Effector memory CD8-positive, alpha-beta T cell (primary cell): ENCODE measurements at places on chromosomes 2 and 18.
A peak's percentile ranks its signal among the peaks of the same experiment; 100 is the strongest.

- peaks cover 3% of the 10 kb centered on the region for H3K4me1 ChIP-seq
- no peaks in the 10 kb centered on the region for H3K36me3 ChIP-seq
- peaks cover 16% of the 10 kb centered on the region for H3K27me3 ChIP-seq
- H3K4me3 ChIP-seq: no peak overlapping the region
Observed at GRCh38 chr2:226491112-226491511, 308.5 kb downstream of the IRS1 start.

DNA sequence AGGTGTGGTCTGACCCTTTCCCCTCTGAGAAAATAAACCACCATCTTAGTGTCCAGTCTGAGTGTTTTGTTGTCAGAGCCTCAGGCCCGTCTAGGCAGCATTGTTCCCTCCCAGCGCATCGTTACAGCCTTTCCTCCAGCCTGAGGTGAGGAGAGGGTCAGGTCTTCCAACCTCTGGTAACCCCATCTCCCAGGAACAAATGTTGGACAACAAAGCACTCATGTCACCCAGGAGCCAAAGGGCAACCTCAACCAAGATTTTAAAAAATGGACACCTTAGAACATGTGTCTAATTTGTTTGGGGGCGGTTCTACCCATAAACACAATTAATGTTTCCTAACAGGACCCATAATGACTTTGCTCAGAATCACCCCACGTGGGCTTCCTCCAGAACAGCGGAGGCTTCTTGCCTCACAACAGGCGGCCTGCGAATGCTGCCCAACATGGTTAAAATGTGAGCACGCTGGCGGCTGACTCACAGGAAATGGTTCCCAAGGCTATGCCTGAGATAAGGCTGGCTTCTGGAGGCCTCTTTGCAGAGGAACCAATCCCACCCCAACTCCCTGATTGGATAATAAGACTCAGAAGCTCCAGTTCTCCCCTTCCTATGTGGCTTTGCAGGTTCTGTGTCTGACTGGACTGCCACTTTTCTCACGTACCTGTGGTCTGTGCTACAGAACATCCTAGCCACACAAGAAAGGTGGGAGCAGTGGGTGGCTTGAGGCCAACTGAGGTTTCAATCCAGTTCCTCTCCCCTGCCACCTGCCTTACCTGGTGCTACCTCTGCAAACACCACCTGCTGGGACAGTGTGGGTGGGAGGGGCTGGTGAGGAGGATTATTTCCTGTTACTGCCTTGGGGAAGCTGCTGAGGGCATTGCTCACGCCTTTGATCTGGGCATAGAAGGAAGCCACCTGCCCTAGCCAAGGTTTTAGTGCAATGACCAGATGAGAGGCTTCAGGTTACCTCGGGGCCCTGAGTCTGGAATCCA is 108.8 kb downstream of the B3GNT2 start:
- peaks cover 7% of the 10 kb centered on the region for H3K36me3 ChIP-seq
- H3K27ac ChIP-seq: peak overlapping the region; percentile 97
- peaks cover 74% of the 10 kb centered on the region for H3K4me1 ChIP-seq
- no peaks in the 10 kb centered on the region for H3K27me3 ChIP-seq
- DNase-seq: peak; percentile 43
- H3K4me3 ChIP-seq: peak overlapping the region; percentile 81

GRCh38 chr2:4391013-4391412 is 687.6 kb downstream of the DCDC2C start:
- no peak overlapping the region for H3K27ac ChIP-seq
- H3K27me3 ChIP-seq: no peaks in the 10 kb centered on the region
- no peak overlapping the region for H3K4me3 ChIP-seq

- H3K4me1 ChIP-seq: no peaks in the 10 kb centered on the region
- no peaks in the 10 kb centered on the region for H3K36me3 ChIP-seq
- H3K27me3 ChIP-seq: peaks cover 44% of the 10 kb centered on the region
- H3K4me3 ChIP-seq: no peak overlapping the region
- H3K27ac ChIP-seq: no peak overlapping the region
Observed at GRCh38 chr18:47795434-47795814, 135.0 kb downstream of the SMAD2 start.

GRCh38 chr18:27188309-27188708 is 3.2 kb upstream of the CHST9 start:
- H3K27me3 ChIP-seq: peaks cover 21% of the 10 kb centered on the region
- no peaks in the 10 kb centered on the region for H3K36me3 ChIP-seq
- no peak for DNase-seq
- no peaks in the 10 kb centered on the region for H3K4me1 ChIP-seq
- no peak overlapping the region for H3K4me3 ChIP-seq
- H3K27ac ChIP-seq: no peak overlapping the region

GRCh38 chr2:97645112-97645694 is 659 bp upstream of the COX5B start:
- H3K36me3 ChIP-seq: peaks cover 37% of the 10 kb centered on the region
- peaks cover under 1% of the 10 kb centered on the region for H3K27me3 ChIP-seq
- DNase-seq: no peak
- H3K4me3 ChIP-seq: peak overlapping the region; percentile 91

DNA sequence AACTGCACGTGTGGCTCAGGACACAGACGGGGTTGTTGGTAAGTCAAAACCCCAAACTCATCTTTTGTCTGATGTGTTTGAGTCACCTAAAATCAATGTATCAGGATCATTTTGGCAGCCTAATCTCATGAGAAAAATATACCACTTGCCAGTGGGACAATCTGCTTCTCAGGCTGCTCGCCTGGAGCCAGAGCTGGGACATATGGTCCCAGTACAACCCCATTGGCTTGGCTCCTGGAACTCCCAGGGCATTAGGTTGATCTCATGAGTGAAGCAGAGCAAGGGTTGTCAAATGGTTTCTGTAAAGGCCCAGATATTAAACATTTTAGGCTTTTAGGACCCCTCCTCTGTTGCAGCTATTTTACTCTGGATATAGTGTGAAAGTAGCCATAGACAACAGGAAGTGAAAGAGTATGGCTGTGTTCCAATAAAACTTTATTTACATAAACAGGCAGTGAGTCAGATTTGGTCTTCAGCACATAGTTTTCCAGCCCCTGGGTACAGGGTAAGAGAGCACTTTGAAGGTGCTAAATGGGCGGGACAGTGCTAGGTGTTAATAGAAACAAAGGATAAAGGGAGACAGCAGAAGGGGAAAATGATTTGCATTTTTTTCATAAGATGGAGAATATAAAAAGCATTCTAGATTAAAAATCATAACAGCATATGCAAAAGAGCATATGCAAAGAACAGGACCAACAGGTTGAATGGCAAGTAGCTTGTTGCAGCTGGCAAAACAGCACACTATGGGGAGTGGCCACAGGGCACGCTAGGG is 290.8 kb downstream of the KCNS3 start:
- H3K27me3 ChIP-seq: peaks cover 10% of the 10 kb centered on the region
- H3K4me3 ChIP-seq: no peak overlapping the region
- no peaks in the 10 kb centered on the region for H3K36me3 ChIP-seq
- no peaks in the 10 kb centered on the region for H3K4me1 ChIP-seq
- no peak overlapping the region for H3K27ac ChIP-seq

DNA sequence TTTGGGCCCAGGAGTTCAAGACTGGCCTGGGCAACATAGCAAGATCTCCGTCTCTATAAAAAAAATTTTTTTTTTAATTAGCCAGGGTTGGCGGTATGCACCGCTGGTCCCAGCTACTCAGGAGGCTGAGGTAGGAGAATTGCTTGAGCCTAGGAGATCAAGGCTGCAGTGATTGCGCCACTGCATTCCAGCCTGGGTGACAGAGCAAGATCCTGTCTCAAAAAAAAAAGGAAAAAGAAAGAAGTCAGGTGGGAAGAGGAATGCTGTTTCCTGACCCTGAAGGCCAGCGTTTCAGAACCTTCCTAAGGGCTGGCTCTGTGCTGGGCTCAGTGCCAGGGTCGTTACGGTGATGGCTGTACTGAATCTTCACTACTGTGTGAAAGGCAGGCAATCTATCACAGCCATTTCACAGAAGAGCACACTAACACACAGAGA is 35.0 kb upstream of the AGAP1 start:
- peaks cover 39% of the 10 kb centered on the region for H3K27me3 ChIP-seq
- H3K4me3 ChIP-seq: no peak overlapping the region
- no peak for DNase-seq
- H3K4me1 ChIP-seq: no peaks in the 10 kb centered on the region
- H3K27ac ChIP-seq: no peak overlapping the region

DNA sequence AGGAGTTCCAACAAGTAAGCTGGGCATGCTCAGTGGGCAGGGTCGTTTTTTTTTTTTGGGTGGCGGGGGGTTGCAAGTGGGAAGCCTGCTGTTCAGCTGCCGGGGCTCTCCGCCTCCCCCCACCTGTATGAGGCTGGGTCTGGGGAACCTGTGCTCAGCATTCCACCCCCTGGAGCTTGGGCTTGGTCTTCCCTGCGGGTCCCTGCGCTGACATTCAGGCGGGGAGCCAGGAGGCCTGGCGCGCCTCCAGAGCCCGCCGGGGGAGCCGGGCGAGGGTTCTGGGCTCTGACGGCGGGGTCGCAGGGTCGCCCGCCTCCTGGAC is 822 bp upstream of the GPD2 start:
- H3K4me3 ChIP-seq: peak overlapping the region; percentile 93
- H3K27ac ChIP-seq: peak overlapping the region; percentile 95
- DNase-seq: no peak
- H3K4me1 ChIP-seq: peaks cover 25% of the 10 kb centered on the region
- H3K36me3 ChIP-seq: peaks cover 4% of the 10 kb centered on the region

DNA sequence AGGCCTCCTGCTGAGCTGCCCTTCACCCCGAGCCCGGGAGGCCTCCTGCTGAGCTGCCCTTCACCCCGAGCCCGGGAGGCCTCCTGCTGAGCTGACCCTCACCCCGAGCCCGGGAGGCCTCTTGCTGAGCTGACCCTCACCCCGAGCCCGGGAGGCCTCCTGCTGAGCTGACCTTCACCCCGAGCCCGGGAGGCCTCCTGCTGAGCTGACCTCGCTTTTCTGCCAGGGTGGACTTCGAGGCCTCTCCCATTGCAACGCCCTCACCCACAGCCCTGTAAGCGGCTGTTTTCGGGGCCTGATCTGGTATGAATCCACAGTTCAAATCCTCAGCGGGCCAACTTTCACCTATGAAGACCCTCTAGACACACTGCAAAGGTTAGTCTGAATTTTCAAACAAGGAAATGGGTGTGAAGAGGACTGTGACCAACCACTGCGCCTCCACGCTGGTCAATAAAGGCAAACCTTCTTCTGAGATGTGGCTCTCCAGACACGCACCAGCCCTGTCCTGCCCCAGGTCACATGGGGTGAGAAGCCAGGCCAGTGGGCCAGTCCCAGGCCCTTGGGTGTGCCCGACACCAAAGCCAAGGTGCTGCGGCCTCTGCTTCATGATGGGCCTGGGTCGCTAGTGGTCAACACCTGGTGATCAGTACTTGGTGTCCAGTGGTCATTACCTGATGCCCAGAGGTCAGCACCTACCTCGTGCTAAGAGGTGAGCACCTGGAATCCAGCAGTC is 225.1 kb upstream of the SALL3 start:
- no peaks in the 10 kb centered on the region for H3K27me3 ChIP-seq
- no peak for DNase-seq
- H3K27ac ChIP-seq: no peak overlapping the region
- H3K4me3 ChIP-seq: no peak overlapping the region

DNA sequence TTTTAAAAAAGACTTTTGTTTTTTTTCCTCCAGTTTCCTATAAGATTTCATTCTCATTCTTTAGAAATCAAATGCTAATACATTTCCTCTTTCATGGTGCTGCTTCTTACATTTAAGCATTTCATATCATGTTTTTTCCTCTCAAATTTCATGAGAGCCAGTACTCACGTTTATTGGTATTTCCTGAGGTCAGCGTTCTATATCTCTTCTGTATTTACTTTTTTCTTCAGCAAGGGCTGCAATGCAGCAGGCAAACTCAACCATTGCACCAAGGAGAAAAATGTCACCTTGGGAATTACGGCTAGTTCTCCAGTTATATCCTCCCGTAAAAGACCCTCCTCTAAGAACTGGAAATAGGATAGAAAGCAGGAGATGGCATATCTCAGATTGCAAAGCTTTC is 32.4 kb downstream of the UPP2 start:
- no peak overlapping the region for H3K27ac ChIP-seq
- H3K4me1 ChIP-seq: no peaks in the 10 kb centered on the region
- no peak overlapping the region for H3K4me3 ChIP-seq
- peaks cover 10% of the 10 kb centered on the region for H3K27me3 ChIP-seq
- no peaks in the 10 kb centered on the region for H3K36me3 ChIP-seq

GRCh38 chr2:240468303-240469238 is 33.1 kb downstream of the GPC1 start:
- H3K36me3 ChIP-seq: peaks cover 6% of the 10 kb centered on the region
- DNase-seq: no peak
- H3K27ac ChIP-seq: no peak overlapping the region
- no peak overlapping the region for H3K4me3 ChIP-seq
- H3K4me1 ChIP-seq: no peaks in the 10 kb centered on the region
- no peaks in the 10 kb centered on the region for H3K27me3 ChIP-seq

- no peak overlapping the region for H3K4me3 ChIP-seq
- no peaks in the 10 kb centered on the region for H3K4me1 ChIP-seq
- peaks cover 32% of the 10 kb centered on the region for H3K27me3 ChIP-seq
Observed at GRCh38 chr18:2303517-2304238, 267.6 kb downstream of the METTL4 start.

DNA sequence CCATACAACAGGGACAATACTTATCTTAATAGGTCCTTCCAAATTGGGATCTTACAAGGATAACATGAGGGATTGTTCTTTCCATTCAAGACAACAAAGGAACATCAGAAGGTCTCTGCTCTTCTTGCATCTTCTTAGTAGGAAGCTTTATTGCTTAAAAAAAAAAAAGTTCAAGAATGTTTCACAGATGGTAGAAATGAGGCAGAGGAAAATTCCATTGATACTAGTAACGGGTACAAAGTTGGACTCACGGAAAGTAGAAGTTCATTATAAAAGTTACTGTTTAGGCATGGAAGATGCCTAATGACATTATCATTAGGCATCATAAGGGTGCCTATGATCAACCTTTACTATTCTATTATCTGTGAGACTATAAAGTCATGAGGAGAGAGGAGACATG is 136.2 kb downstream of the LAMA3 start:
- H3K27me3 ChIP-seq: peaks cover 12% of the 10 kb centered on the region
- H3K27ac ChIP-seq: no peak overlapping the region
- H3K36me3 ChIP-seq: no peaks in the 10 kb centered on the region
- H3K4me1 ChIP-seq: peaks cover 12% of the 10 kb centered on the region
- no peak for DNase-seq
- no peak overlapping the region for H3K4me3 ChIP-seq

- no peaks in the 10 kb centered on the region for H3K36me3 ChIP-seq
- DNase-seq: no peak
- H3K27me3 ChIP-seq: peaks cover 29% of the 10 kb centered on the region
- H3K27ac ChIP-seq: no peak overlapping the region
- H3K4me3 ChIP-seq: no peak overlapping the region
- H3K4me1 ChIP-seq: no peaks in the 10 kb centered on the region
Observed at GRCh38 chr18:55584201-55584600, 3.8 kb downstream of the TCF4 start.

DNA sequence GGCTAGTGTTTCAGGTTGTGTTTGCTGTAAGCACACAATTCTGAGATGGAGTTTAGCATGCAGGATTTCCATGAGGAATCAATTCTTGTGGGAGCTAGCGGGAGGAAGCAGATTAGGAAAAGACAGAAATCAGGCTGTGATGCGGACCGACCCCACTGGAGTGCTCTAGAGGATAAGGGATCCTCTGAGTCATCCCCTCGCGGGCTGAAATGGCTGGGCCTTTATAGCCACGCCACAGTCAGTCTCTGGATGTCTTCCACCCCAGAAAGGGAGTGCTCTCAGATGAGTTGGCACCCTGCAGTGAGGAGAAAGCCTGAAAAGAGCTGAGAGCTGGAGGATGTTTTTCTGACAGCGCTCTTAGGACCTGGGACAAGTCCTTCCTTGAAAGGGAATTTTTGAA is 102.4 kb downstream of the GALNT3 start:
- no peak for DNase-seq
- no peaks in the 10 kb centered on the region for H3K36me3 ChIP-seq
- no peak overlapping the region for H3K4me3 ChIP-seq
- H3K27me3 ChIP-seq: peaks cover 33% of the 10 kb centered on the region
- H3K4me1 ChIP-seq: no peaks in the 10 kb centered on the region
- H3K27ac ChIP-seq: no peak overlapping the region
